Amygdala (tissue), 56 donors: ENCODE measurements at places on chromosomes 12 and 14.

DNA sequence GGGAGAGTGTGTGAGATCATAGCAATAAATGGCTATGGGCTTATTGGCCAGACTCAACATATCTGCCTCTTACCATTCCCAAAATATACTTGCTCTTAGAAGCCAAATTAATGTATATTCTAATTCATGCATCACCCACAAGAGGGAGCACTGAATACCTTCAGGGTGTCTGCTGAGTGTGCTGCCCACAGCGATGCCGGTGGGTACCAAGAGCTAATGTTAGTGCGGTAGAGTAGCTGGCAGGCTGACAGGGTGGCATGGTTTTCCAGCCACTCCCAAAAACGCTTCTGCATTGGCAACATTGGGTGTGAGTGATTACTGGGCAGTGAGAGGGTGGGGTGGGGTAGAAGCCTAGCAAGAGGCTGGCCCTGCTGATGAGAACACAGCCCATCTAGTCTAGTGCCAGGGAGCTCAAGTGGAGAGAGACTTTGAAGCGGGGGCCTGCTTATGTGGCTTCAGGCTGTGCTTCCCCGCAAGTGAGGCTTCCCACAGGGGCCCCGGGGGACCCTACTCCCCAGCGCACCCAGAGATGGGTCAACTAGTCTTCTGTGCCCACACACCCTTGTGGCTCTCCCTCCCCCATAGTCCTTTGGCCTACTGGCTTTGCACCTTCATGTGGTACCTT is 9.2 kb upstream of the PLEKHD1 start:
- no peak for DNase-seq

DNA sequence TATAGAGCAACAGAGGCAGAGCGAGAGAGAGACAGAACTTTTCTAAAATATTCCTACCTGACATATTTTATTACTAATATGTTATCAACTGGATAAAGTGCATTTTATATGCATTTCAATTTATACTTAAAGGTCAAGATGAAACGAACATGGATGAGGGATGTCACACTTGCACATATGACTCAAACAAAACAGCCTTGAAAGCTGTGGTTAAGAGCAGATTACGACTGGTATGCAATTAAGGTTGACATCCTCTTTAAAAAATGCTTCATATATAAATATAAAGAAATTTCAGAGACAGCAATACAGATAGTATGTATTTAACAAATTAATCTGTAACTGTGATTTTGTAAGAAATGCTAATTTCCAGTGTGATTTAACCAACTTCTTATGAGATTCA is 52.5 kb downstream of the LMO3 start:
- DNase-seq: no peak

GRCh38 chr12:61857968-61858367 is 402.2 kb upstream of the USP15 start:
- no peak for DNase-seq

DNA sequence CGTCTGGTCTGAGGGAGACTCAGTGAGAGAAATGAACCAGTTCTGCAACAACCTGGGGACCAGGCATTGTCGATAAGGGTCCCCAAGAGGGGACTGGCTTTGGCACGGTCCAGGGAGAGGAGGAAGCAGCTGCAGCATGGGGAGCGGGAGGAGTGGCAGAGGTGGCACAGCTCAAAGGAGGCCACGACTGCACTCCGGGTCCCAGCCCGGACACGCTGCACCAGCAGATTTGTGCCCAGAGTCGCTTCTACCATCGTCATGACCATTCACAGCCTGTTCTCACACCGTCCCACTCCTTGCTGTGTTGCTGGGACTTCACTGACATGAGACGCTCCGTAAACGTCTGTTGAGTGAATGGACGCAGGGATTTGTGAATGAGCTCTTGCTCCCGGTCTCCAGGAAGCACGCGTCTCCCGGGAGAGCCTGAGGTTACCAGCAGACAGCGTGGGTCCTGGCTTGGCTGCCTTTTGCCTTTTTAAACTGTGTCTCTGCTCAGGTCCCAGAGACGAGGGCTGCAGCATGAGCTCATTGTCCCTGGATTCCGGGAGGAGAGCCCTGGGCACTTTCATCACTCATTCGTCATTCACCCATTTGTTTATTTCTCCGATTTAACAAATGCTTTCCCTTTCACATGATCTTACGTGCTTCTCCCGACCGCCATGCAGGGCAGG is 137.0 kb downstream of the PIWIL1 start:
- DNase-seq: no peak

DNA sequence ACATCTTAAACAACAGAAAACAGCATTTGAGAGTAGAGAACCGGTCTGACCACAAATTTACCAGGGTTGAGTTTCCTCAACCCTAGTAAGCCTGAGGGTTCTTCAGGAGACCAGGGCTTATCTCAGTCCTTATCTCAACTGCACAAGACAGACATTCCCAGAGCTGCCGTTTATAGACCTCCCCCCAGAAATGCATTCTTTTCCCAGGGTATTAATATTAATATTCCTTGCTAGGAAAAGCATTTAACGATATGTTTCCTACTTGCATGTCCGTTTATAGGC is 12.3 kb downstream of the TMEM117 start:
- DNase-seq: no peak

GRCh38 chr14:53855127-53855526 is 101.5 kb downstream of the BMP4 start:
- DNase-seq: no peak

DNA sequence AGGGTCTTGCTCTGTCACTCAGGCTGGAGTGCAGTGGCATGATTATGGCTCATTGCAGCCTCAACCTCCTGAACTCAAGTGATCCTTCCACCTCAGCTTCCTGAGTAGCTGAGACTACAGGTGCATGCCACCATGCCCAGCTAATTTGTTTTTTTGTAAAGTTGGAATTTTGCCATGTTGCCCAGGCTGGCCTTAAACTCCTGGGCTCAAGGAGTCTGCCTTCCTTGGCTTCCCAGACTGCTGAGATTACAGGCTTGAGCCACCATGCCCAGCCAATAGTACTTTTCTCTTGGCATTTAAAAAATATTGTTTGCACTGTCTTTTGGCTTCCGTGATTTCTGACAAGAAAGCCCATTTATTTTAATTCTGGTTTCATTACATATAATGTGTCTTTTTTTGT is 61.3 kb downstream of the DIP2B start:
- no peak for DNase-seq

DNA sequence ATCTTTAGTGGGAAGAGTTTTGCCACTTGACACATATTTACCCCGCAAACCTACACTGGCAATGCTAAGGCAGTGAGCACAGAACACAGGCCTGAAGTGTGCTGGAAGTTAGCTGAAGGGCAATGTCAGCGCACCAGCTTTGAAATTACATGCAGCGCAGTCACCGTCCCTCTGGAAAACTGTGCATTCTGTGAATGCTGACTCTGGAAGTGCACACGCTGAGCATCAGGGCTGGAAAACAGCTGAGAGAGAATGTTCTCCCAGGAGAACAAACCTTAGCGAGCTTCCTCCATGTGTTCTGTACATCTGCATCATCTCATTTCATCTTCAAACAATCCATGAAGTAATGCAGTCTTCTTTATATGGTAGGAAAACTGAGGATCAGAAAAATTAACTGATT is 448.2 kb downstream of the NRXN3 start:
- no peak for DNase-seq

DNA sequence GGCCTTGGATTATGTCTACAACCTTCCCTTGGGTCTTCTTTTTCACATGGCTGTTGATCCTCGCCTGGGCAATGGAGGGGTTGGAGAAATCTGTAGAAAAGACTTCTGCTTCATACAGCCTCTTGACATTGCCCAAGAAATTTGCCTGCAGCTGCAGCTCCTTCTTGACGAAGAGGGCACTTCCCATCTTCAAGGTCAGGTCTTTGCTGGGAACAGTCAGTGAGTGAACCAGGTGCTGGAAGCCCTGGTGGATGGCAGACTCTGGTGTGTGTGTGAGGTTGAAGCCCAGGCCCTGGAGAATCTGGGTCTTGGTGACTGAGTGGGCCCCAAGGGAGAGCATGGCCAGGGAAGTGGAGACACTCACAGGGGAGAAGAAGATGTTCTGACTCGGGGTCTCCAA is 6.7 kb downstream of the SERPINA9 start:
- no peak for DNase-seq

DNA sequence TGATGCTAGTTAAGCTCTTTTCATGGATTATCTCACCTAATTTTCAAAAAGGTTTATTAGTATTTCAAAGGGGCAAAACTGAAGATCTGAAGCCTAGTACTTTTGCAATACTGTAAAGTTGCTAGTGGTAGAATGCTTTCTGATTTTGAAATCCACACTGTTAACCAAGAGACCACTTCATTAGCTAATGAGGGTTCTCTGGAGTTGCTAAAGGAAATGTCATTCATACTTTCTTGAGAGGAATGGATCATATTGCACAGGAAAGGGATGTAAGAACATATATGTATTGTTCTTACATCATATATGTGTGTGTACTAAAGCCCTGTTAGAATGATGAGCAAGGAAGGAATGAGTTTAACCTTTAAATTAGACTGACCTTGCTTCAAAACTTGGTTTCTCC is 39.0 kb upstream of the LDHB start:
- no peak for DNase-seq

- DNase-seq: no peak
Observed at GRCh38 chr14:44030831-44031383, 476.2 kb downstream of the FSCB start.

DNA sequence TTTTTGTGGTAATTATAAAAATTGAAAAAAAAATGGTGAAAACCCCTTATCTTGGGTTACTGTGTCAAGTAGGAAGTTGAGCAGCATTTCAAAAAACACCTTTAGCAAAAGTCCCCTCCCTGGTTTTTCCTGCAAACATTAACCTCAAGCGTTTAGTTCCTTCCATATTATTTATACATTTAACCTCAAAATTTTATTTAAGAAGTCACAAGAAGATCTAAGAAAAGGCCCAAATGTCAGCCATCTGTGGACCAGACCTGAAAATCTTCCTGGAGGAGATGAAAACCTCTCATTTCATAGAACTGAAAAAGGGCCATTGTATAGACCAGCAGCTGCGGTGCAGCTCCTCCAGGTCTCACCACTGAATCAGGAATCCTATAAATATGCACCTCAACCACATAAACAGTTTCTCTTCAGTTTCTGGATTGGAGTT is 40.4 kb upstream of the BTG1 start:
- DNase-seq: no peak

DNA sequence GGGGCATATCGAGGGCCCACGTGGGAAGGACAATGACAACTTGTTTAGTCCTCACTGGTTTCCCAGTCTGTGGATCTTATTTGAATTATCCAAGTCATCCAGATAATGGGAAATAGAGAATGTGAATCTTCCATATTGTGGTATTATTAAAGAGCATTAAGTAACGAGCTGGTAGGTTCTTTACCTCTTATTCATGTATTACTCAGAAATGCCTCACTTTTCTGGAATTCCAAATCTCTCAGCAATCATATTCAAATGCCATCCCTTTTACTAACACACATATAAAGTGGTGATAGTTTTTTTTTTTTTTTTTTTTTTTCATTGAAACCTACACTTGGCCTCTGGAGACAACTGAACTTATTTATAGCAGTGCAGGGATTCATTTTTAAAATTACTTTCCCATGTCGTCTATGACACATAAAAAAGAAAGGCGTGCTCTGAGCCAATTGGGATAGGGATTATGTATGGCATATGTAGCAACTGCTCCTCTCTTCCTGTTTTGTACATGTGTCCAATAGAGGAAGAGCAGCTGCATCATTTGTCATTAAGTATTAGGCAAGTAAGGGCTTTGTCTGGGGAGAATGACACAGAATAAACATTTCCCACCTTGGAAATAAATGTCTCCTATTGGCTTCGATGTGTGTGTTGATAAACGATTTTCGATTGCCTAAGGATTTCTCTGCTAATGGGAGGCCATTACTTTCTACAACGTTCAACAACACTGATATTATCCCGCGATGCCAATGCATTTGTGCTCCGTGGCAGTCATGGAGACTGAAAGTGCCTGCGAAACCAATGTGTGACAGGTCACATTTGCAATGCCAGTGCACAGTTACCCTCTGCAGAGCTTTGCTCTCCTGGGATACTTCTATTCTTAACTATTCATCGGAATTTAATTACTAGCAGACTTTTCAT is 78.6 kb upstream of the IFNG-AS1 start:
- no peak for DNase-seq

GRCh38 chr12:75995691-75996090 is 35.9 kb downstream of the PHLDA1 start:
- DNase-seq: no peak

DNA sequence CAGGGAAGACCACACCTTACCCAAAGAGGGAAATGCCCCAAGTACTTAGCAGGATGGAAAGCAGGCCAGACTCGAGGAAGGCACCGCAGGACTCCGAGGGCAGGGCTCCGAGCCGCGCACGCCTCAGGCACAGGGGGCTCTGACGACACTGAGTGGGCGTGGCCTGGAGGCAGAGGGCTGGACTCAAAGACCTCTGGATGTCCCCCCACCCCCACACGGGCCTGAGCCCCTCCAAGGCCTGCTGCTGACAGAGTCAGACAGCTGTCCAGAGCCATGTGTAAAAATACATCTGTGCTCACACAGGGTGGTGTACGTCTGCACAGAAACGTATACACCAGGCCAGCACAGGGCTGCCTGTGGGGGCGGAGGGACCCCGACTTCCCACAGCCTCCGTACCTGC is 1.4 kb downstream of the AKT1 start:
- no peak for DNase-seq

GRCh38 chr12:106684497-106684896 is 90.0 kb upstream of the RIC8B start:
- DNase-seq: no peak

GRCh38 chr12:22526836-22527235 is 17.5 kb downstream of the C2CD5 start:
- DNase-seq: no peak

DNA sequence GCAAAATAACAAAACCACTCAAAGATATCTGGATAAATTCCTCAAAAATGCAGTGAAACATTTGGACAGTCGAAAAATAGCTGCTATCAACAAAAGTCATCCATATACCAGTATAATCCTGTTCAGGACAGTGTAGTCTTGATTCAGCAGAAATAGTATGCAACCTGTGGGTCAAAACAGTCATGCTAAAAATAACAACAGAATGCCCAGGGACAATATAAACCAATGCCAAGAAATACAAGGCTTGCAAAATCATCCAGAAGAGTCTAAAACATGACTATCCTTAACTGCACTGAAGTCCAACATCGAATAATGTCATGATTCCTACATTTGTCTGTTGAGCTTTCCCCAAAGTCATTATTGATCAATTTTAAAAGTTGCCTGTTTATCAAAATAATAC is 425.9 kb downstream of the FSCB start:
- no peak for DNase-seq

GRCh38 chr14:85519661-85520305 is 10.2 kb upstream of the FLRT2 start:
- no peak for DNase-seq

GRCh38 chr14:54627219-54627539 is 60.3 kb downstream of the SAMD4A start:
- DNase-seq: no peak

- peak; percentile 34 for DNase-seq
Observed at GRCh38 chr14:24817212-24818057, 183.4 kb upstream of the GZMB start.
